Nephron progenitor cell (in vitro differentiated cells): ENCODE measurements at places on chromosomes 2 and 18.

GRCh38 chr2:31243053-31243452 lies 9.1 kb downstream of the EHD3 start:
- no peak for DNase-seq

GRCh38 chr2:191696001-191696400 lies 18.1 kb downstream of the NABP1 start:
- DNase-seq, result no peak

DNA sequence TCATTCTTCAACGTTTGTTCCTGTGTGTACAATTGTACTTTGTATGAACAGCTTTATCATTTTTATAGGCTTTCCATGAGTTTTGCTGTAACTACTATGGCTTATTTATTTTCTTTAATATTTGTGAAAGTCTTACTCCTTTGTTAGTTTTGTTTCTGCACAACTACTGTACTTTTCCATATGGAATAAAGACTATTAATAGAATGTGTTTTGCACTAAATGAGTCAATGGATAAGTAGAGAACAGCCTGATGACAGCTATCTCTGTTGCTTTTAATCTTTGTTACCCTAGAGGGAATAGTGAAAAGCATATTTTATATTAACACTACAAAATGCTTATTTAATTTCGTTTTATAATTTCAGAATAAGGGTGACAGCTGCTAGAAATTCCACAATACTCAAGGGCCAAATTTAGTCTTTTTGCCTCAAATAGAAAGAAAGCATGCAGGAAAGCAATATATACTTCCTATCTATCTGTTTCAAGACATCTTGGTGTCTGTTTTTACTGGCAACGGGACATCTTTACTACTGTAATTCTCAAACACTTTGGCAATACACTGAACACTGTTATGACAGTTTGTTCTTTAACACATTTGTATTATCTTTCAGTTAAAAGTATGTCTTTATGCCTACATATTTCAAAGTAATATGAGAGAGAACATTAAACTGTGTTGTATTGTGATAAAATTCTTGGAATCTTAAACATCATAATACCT lies 53.9 kb downstream of the WDSUB1 start:
- DNase-seq, result no peak

GRCh38 chr2:227472265-227473121 lies 537 bp downstream of the AGFG1 start:
- peak; percentile 72 for DNase-seq

DNA sequence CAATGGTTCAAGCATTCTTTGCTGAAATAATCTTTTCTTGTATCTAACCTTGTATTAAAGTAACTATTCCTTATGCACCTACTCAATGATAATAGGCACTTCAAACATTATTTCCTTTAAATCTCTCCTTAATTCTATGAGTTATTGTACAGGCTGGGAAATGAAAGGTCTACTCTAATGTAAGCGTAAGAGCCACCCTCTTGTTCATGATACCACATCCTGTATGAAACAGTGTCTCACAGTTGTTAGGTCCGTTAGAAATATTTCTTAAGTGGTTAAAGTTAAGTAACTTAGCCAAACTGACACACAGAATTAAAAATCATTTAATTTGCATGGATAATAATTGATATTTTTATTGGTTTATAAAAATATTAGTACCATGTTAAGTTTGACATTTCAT lies 162.5 kb upstream of the RPRM start:
- DNase-seq, result no peak

- no peak for DNase-seq
Measured at GRCh38 chr18:77984178-77984577, 734.5 kb downstream of the GALR1 start.

DNA sequence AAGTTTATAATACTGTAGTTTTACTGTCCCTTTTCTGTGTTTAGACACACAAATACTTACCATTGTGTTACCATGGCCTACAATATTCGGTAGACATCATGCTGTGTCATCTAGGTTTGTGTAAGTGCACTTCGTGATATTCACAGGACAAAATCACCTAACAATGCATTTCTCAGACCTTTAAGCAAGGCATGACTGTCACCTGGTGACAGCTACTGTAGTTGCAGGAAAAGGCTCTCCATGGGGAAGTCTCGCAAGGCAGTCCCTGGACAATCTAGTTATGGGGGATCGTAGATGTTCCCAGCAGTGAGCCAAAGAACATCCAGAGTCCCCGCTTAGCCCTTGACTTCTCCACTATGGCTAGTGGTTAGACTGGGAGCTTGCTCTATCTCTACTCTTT lies 73.1 kb downstream of the EIF2AK3 start:
- DNase-seq, result no peak

DNA sequence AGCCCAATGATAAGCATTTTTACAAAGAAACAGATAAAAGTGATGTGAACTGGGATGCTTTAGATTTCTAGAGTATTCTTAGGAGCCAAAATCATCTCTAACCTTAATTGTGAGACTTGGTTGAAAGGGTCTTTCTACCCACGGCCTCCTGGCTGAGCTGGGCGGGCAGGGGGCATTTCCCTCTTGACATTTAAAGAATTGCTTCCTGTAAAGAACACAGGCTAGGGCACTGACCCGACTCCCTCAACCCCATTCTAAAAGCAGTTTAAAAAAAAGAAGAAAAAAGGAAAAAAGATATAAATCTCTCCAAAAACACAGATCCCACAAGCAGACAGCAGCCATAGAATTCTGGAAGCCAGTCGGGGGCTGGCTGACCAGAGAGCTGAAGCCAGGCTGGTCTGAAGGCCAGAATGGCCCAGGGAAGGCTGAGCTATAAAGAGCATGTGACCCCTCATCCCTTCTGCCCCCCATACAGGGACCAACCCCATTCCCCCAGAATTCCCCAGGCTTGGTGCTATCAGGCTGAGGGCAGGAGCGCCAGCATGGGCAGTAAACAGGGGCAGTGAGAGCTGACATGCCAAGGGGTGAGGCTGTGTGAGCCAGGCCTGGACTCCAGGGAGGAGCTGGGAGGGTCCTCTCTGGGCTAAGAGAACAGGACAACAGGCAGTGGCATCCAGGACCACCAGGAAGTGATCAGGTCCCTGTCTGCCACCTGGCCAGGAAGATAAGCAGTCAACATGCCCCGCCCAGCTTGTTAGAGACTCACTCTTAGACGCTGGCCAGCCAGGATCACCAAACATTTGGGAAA lies 188.5 kb downstream of the HDAC4 start:
- DNase-seq, result peak; percentile 30

DNA sequence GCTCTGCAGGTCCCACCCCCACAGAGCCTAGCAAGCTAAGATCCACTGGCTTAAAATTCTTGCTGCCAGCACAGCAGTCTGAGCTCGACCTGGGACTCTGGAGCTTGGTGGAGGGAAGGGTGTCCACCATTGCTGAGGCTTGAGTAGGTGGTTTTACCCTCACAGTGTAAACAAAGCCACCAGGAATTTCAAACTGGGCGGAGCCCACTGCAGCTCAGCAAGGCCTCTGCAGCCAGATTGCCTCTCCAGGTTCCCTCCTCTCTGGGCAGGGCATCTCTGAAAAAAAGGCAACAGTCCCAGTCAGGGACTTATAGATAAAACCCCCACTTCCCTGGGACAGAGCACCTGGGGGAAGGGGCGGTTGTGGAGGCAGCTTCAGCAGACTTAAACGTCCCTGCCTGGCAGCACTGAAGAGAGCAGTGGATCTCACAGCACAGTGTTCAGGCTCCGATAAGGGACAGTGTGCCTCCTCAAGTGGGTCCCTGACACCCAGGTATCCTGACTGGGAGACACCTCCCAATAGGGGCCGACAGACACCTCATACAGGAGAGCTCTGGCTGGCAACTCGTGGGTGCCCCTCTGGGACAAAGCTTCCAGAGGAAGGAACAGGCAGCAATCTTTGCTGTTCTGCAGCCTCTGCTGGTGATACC lies 20.0 kb upstream of the NEMP2 start:
- no peak for DNase-seq

GRCh38 chr2:235027558-235028214 lies 75.9 kb downstream of the SH3BP4 start:
- DNase-seq, result no peak

DNA sequence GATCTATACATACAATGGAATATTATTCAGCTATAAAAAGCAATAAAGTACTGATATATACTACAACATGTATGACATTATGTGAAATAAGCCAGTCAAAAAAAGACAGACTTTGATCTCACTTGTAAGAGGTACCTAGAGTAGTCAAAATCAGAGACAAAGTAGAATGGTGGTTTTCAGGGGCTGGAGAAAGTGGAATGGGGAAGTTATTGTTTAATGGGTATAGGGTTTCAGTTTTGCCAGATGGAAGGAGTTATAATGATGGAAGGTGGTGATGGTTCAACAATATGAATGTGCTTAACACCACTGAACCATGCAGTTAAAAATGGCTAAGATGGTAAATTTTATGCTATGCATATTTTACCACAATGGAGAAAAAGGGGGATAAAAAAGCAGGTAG lies 6.3 kb downstream of the COBLL1 start:
- DNase-seq, result no peak

GRCh38 chr2:102129951-102130646 lies 12.4 kb upstream of the IL1R1 start:
- DNase-seq, result no peak

- DNase-seq, result no peak
Measured at GRCh38 chr2:218956039-218956438, 3.4 kb upstream of the CDK5R2 start.

- DNase-seq, result peak; percentile 13
Measured at GRCh38 chr18:21598726-21599584, 1.5 kb downstream of the ESCO1 start.

- DNase-seq, result no peak
Measured at GRCh38 chr2:234091432-234091879, 41.0 kb downstream of the SPP2 start.

DNA sequence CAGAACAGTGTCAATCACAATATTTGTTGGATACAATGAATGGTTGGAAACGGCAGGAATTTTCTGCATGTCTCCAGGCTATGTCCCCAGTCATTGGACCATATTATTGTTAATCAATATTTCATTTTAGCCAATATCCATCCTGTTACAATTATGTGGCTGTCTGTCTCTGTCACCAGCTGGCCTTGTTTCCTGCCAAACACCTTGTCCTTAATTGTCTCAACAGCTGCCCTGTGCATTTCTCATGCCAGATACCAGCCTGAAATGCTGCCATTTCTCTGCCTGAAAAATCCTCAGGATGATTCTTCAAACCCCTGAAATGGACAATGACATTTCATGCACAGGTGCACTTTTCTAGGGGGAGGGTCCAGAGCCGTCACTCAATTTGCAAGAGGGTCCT lies 170.6 kb downstream of the ALPK2 start:
- DNase-seq, result no peak

DNA sequence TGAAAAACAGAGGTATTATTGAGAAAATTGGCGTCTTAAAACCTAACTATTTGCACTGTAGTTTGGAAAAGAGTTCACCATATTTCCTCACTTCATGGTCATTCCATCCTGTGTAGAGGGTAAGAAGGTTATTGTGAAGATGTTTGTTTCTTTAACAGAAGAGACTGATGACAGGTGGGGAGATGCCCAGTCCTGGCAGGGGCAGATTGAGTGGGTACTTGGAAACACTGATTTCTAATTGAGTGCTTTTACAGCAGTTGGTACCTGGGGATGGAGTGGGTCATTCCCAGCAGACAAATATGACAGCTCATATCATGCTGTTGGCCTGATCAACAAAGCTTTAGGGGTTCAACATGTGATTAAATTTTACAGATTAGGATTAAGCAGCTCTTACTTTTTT lies 67.5 kb downstream of the MYOM1 start:
- no peak for DNase-seq

- DNase-seq, result no peak
Measured at GRCh38 chr2:206920951-206921350, 18.4 kb upstream of the CPO start.

GRCh38 chr2:20868377-20868776 lies 45.5 kb upstream of the LDAH start:
- no peak for DNase-seq

DNA sequence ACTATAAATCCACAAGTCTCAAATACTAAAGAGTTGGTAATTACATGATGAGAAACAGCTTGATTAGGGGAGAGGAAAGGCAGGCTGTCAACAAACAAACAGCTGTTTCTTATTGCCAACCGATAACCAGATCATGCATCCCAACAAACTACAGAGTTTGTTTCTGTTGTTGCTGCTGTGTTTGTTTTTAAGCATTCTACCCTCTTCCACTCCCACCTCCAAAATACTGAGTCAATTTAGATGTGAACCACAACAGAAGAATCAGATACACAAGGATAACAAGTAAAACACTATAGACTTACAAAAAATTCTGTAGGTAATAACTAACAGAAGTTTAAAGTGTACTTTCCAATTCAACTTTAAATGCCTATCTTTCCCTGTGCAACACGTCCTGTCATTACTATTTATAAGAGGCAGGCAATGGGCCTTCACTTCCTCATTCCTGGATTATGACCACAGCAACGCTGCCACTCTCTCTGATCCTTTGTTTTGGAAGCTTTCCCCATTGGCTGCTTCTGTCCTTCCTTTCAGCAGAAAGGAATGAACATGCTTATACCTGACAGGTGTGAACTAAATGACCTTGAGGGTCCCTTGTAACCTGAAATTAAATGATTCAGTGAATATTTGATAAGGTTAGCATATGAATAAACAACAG lies 152.0 kb downstream of the SRBD1 start:
- no peak for DNase-seq

GRCh38 chr2:197195518-197195917 lies 115.1 kb downstream of the ANKRD44 start:
- no peak for DNase-seq

- DNase-seq, result no peak
Measured at GRCh38 chr2:42135381-42136312, 33.5 kb upstream of the EML4 start.

GRCh38 chr2:104654811-104655210 lies 199.1 kb upstream of the POU3F3 start:
- DNase-seq, result no peak

DNA sequence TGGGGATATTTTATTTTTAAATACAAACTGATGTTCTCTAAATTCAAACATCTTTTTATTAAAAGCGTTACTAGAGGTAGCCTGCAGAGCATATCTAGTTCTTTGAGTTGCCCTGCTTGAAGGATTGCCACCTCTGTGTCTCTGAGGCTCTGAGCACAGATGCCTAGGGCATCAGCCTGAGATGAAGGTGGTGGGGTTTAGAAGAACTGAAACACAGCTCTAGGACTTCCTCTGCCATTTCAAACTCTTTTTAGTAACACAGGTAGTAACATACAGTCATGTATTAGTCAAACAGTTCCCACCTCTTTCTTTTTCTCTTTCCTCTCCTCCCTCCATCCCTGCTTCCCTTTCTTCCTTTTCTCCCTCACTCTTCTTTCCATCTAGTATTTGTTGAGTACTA lies 57.6 kb downstream of the TTC21B start:
- DNase-seq, result no peak

GRCh38 chr2:208489687-208490086 lies 83.1 kb downstream of the PTH2R start:
- no peak for DNase-seq

DNA sequence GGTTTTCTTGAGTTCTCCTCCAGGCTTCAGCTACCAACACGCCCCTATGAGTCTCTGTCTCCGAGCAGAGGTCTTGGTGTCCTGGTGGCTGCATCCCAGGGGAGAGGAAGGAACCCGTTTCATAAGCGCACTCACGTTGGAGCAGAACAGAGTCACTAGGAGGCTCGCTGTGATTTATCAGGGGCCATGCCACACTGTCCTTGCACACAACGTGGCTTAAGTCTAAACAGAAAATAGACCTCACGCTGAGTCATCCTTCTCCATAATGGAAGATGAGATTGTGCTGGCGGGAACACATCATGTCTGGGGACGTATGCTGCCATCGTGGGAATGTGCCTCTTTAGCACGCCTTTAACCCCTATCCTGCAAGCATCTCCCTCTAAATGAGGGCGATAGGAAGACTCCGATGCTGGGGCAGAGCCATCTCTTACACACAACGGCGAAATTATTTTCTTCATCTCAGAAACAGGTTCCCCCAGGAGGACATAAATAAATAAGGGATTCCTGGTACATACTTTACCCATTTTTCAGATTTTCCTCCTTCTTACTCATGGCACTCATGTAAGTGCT lies 211.4 kb downstream of the KLHL29 start:
- no peak for DNase-seq
